ENCODE measurements at places on chromosomes 4 and X. TPM values are rescaled to one million over a fixed set of nuclear protein-coding genes. Genes with fewer than 3 reads are reported as not detected.

The L1CAM gene
- total RNA-seq = 26.8 TPM

The AKAP17A gene
- total RNA-seq = 41.9 TPM

The MAGEA11 gene
- total RNA-seq = not detected

The SPON2 gene
- total RNA-seq = 0.09 TPM

The CYSLTR1 gene
- not detected for total RNA-seq

The MAGEA2B gene
- total RNA-seq = not detected

The H2BW2 gene
- total RNA-seq = not detected

The SPANXB1 gene
- 4.0 TPM for total RNA-seq

The ITIH6 gene
- not detected for total RNA-seq

The FRMPD3 gene
- 0.17 TPM for total RNA-seq

All from A549 treated with CpdA at 1 μM for 4 hours (cell line).